Hypothalamus (tissue), 51 donors: ENCODE measurements at places on chromosomes 1 and 21.

GRCh38 chr1:97920276-97920831 lies 480 bp downstream of the DPYD start:
- no peak for DNase-seq

DNA sequence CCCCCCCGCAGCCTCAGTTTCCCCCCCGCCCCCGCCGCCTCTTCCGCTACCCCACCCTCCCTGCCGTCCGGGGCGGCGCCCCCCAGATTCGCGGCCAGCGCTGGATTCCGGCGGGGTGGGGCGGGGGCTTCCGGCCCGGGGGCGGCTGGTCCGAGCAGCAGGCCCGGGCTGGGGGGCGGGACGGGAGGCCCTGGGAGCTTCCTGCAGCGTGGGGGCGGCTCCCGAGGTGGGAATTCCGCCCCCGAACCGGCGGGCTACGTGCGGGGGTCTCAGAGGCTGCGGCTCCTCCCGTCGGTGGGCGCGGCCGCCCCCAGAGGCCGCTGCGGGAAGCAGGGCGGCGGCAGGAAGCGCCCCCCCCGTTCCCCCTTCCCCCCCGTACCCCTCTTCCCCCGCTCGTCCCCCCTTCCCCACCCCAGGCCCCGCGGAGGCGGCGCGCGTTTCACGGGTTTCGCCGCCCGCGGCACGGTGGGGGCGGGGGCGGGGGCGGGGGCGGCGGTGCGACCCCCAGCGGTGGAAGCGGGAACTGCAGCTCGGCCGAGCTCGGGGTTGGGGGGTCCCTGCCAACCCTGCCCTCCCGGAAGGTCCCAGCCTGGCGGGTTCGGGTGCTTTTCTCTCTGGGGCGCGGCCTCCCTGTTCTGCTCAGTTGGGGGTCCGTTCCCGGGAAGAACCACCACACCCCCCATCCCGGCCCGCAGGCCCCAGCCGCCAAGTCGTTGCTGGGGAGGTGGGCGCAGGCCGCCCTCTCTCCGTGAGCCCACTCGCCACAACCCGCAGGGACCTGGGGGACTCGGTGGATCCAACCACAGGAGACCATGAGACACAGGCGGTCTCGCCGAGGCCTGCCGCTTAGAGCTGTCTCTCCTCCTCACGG lies 76.3 kb downstream of the MORN1 start:
- DNase-seq: no peak

DNA sequence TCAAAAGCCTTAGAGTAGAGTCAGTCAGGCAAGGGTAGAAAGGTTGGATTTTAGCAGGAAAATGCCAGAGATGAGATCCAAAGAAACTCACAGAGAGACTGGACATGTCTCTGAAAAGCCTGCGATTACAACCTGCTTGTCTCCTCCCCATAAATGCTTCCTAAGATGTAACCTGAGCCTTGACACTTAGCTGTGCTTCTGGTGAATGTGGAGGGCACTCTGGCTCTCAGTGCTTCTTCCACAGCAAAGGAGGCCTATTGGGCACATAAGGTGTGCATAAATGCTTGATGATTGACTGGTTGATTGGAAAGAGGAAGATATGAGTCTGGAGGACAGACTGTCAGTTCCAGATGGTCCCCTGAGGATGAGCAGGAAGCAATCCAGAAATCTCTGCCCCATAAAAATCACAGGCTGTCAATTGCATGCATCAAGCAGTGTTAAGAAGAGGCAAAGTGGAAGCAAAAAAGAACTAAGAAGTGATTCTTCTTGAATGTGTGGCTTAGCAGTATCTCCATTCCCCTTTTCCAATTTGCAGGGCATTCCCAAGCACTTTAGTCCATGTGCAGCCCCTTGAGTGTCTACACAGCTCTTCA lies 236.2 kb upstream of the RRP15 start:
- no peak for DNase-seq

GRCh38 chr1:184141361-184141880 lies 89.9 kb downstream of the TSEN15 start:
- DNase-seq: no peak

GRCh38 chr1:156908541-156908940 lies 11.9 kb upstream of the LRRC71 start:
- DNase-seq: no peak

- no peak for DNase-seq
Observed at GRCh38 chr1:77514921-77515776, 167.3 kb downstream of the ZZZ3 start.

DNA sequence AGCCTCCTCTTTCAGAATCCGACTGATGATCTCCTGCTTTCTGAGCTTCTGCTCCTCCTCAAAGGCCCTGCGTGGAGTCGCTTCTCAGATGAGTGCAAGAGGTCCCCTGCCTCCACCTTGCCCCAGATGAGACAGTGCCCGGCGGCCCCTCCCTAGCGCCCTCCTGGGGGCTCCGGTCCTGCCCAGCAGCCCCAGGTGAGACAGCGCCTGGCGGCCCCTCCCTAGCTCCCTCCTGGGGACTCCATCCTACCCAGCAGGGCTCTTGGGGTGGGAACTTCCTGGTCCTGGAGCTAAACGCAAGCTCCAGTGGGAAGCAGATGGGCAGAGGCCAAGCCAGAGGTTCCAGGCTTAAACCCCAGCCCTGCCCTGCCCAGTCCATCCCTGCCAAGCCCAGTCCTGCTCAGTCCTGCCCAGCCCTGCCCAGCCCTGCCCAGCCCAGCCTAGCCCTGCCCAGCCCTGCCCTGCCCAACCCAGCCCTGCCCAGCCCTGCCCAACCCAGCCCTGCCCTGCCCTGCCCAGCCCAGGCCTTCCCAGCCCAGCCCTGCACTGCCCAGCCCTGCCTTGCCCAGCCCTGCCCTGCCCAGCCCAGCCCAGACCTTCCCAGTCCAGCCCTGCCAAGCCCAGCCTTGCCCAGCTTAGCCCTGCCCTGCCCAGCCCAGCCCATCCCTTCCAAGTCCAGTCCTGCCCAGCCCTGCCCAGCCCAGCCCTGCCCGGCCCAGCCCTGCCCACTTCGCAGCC lies 34.6 kb downstream of the CFAP74 start:
- no peak for DNase-seq

DNA sequence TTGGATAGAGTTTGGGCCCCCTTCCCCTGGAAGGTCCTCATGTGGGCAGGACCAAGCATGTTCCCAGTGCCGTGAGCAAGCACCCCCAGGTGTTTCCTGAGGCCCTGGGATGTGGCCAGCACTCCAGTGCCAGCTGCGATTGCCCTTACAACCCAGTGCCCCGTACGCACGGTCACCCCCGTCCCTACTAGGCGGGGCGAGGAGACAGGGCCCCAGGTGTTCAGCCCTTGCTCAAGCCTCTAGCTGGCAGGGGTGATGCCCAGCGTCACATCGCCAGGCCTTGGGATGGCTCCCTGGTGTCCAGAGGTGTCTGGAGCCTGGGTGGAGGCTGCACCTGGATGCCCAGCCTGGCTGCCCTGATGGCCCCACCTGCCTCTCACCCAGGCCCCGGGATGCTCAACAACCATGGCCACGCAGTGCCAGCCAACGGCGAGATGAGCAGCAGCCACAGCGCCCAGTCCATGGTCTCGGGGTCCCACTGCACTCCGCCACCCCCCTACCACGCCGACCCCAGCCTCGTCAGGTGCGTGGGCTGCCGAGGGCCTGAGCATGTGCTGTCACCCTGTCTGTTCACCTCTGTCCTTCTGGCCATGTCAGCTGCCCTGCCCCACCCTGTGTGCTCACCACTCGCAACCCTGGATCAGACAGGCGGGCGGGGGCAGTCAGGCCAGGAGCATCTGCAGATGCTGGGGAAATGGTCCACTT lies 21.6 kb upstream of the CCDC27 start:
- DNase-seq: no peak

DNA sequence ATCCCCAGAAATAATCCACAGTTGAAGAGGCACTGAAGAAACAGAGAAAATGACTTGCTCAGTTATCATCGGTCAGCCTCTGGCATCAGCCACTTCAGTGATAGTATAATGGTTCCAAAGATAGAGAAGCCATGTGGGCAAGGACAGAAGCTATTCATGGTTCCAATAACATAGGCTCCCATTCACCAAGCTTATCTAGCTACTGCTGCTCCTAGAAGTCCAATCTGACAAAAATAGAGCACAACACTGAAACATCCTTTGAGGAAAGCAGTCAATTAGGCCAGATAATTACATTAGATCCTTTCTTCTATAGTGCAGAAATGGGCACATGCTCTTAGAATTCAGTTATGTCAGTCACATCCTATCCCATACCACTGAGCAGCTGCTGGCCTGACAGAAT lies 33.5 kb upstream of the CRB1 start:
- no peak for DNase-seq

- DNase-seq: no peak
Observed at GRCh38 chr1:227343206-227343605, 24.9 kb upstream of the CDC42BPA start.

- DNase-seq: peak; percentile 68
Observed at GRCh38 chr1:226736001-226736907, 2.8 kb downstream of the ITPKB start.

GRCh38 chr1:152786077-152786476 lies at the start of gene LCE1E:
LCE1E (plus strand) TSS chr1:152786257; CDS start chr1:152787300, 1,043 bp downstream.
- no peak for DNase-seq

- DNase-seq: peak; percentile 4
Observed at GRCh38 chr21:29299916-29300806, 1.4 kb downstream of the BACH1 start.

GRCh38 chr1:209150114-209150513 lies 433.4 kb upstream of the CAMK1G start:
- no peak for DNase-seq

DNA sequence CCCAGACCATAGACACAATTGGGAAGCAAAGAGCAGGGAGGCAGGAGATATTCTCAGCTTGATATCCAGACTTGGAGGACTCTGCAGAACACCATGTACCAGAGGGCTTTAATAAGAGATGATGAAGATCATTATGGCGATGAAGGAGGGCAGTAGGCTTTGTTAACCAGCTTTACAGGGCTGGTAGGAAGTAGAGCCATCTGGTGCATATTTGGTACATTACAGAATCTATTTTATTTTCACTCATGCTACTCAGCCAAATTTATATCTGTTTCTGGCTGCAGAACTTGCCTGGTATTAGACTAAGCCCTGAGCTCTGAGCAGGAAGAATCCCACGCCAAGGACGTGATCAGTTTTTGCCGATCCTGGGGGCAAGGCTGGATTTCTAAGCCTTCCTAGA lies 61.8 kb upstream of the SYT6 start:
- no peak for DNase-seq

DNA sequence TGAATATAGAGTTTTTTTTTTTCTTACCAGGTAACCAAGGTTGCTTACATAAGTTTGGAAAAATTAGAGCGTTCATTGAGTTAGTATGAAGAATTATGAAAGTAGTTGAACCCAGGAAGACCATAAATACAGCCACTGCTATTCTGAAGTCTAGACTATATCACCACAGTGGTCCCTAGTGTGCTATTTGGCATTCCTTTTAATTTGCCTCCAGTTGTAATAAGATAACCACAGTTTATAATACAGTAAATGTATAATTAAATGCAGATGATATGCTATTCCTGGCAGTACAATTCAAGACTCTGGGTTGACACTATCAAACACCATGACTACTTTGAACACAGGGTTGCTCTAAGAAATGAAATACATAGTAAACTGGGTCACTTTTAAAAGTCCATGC lies 270.5 kb downstream of the BRINP2 start:
- DNase-seq: no peak

DNA sequence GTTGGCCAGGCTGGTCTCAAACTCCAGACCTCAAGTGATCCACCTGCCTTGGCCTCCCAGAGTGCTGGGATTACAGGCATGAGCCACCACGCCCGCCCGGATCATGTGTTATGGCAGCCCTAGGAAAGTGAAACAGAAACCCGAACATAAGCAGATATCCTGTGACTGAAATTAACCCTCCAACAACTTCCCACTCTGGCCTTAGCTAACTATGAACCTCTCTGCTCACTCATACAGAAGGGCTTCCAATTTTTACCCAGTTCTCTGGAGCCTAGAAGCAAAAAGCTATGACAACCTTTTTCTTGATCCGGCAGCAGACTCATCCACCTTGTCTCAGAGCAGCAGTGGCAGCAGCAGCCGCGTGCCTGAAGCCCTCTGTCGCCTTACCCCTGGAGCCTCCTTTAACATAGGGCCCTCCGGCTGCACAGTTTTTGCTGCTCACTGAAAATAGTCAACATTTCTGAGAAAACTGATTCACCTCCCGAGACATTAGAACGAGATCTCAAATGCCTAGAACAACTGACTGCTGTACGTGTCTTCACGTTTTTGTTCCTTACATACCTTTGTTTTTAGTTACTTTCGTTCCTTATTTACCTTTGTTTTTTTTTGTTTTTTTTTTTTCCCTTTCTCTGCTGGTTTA lies 9.3 kb downstream of the CBR1 start:
- DNase-seq: no peak

GRCh38 chr1:171983584-171983983 lies 142.3 kb downstream of the DNM3 start:
- DNase-seq: no peak

DNA sequence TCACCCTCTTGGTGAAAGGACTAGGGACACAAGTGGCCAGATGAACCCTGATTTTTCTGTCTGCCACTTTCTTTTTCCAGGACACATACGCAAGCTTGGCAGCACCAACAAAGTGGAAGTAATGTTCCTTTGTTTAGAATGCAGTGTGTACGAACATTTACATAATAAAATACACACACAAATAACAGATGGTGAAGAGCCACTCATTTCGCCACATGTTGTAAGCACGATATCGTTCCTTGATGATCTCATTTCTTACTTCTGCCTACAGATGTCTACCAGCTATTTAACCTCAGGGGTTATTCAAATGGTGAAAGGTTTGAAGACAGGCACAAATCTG lies 670.2 kb upstream of the CXADR start:
- no peak for DNase-seq

GRCh38 chr1:90413519-90413918 lies 303.6 kb downstream of the BARHL2 start:
- DNase-seq: no peak

GRCh38 chr1:13794231-13795187 lies 94.5 kb downstream of the PRDM2 start:
- no peak for DNase-seq

- DNase-seq: no peak
Observed at GRCh38 chr1:30134466-30135217, 588.7 kb downstream of the MATN1 start.

- DNase-seq: no peak
Observed at GRCh38 chr1:183161391-183161790, 24.7 kb upstream of the LAMC2 start.

- no peak for DNase-seq
Observed at GRCh38 chr1:111480674-111481073, 6.9 kb downstream of the C1orf162 start.

GRCh38 chr1:50488356-50488755 lies 65.1 kb upstream of the DMRTA2 start:
- no peak for DNase-seq

GRCh38 chr1:156602557-156602993 lies 1.3 kb upstream of the GPATCH4 start:
- no peak for DNase-seq
